ENCODE measurements at places on chromosomes 4 and X.

DNA sequence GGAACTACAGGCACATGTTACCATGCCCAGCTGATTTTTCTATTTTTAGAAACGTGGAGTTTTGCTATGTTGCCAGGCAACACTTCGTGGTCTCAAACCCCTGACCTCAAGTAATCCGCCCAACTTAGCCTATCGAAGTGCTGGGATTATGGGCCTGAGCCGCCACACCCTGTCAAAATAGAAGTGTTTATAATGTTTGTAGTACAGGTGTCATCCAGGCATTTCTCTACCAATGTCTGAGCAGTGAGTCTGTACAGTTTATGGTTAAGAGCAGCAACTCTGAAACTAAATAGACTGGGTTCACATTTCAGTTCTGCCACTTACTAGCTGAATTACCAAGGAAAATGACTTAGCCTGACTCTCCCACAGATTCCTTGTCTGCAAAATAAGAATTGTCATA is 460.4 kb upstream of the GALNT7 start:
- no peak for DNase-seq

- DNase-seq, result no peak
Measured at GRCh38 chr4:75919920-75920319, 17.7 kb upstream of the PPEF2 start.

GRCh38 chr4:143338313-143338712 is 1.6 kb downstream of the GAB1 start:
- DNase-seq, result no peak

DNA sequence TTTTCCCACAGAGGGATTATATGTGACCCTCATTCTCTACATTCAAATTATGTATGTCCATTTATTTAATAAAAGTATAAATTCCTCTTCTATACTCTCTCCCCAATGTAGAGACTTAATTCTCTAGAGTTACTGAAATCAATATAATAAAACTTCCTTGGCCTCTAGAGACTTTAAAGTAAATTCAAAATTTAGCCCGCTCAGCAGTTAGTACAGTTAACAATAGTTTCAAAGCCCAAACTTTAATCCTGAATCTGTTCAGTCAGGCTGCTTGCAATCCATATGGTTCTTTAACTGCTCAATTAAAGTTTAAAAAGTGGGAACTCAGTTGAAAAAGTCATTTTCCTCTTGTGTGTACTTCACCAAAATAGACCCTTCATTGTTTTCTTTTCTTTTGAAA is 2558.4 kb downstream of the ARAP2 start:
- no peak for DNase-seq

GRCh38 chr4:123055943-123056342 is 133.5 kb upstream of the NUDT6 start:
- DNase-seq, result no peak

DNA sequence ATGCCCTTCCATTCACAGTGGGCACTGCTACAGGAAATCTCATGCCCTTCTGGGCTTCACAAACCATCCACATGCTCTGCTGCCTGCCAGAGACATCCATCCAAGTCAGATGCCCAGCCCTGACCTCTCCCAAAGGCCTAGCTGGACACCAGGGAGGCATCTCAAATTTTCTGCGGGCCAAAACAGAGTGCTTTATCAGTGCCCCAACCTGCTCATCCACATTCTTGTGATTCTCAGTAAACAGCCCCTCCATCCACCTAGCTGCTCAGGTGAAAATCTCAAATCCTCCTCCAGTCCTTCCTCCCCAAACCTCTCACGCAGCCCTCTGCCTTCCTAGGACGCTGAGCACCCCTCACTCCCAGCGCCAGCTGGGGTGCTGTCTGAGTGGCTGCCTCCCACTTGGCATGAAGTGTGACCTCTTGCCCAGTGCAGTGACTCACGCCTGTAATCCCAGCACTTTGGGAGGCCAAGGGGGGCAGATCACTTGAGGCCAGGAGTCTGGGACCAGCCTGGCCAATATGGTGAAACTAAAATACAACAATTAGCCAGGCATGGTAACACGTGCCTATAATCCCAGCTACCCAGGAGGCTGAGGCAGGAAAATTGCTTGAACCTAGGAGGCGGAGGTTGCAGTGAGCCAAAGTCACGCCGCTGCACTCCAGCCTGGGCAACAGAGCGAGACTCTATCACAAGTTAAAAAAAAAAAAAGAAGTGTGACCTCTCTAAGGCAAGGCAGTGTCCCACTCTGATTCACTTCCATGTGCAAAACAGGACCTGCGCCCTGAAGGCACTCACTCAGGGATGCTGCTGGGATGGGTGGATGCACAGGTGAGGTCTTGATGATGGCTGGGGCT is 1.7 kb upstream of the AFAP1 start:
- DNase-seq, result peak; percentile 83

DNA sequence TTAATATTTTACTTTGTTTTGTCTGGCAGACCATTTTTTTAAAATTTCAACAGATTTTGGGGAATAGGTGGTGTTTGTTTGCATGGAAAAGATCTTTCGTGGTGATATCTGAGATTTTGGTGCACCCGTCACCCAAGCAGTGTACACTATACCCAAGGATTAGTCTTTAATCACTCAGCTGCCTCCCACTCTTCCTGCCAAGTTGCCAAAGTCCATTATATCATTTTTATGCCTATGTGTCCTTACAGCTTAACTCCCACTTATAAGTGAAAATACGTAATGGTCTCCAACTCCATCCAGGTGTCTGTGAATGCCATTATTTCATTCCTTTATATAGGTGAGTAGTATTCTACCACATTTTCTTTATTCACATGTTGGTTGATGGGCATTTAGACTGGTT is 281.7 kb upstream of the GK2 start:
- DNase-seq, result no peak

GRCh38 chr4:159506801-159507517 is 404.1 kb downstream of the RAPGEF2 start:
- DNase-seq, result no peak

- peak; percentile 77 for DNase-seq
Measured at GRCh38 chr4:144355811-144356757, 215.6 kb upstream of the GYPA start.

GRCh38 chr4:78659264-78659663 is 107.7 kb downstream of the ANXA3 start:
- no peak for DNase-seq

DNA sequence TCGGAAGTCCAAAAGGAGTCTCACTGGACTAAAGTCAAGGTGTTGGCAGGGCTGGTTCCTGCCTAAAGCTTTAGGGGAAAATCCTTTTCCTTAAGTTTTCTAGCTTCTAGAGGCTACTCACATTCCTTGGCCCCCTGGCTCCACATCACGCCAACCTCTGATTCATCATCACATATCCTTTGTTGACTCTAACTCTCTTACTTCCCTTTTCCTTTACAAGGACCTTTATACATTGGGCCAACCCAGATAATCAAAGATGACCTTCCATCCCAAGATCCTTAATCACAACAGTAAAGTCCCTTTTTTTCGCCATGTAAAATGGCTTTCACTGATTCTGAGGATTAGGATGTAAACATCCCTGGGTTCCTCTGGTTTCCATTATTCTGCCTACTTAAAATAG is 146.4 kb upstream of the DCAF8L1 start:
- DNase-seq, result no peak

- no peak for DNase-seq
Measured at GRCh38 chr4:95431678-95432077, 117.1 kb downstream of the UNC5C start.

GRCh38 chr4:25875281-25875745 is 12.5 kb upstream of the SEL1L3 start:
- DNase-seq, result no peak

- DNase-seq, result no peak
Measured at GRCh38 chr4:118682928-118683327, 2.3 kb upstream of the METTL14 start.

- no peak for DNase-seq
Measured at GRCh38 chr4:102281171-102281839, 64.0 kb downstream of the SLC39A8 start.

DNA sequence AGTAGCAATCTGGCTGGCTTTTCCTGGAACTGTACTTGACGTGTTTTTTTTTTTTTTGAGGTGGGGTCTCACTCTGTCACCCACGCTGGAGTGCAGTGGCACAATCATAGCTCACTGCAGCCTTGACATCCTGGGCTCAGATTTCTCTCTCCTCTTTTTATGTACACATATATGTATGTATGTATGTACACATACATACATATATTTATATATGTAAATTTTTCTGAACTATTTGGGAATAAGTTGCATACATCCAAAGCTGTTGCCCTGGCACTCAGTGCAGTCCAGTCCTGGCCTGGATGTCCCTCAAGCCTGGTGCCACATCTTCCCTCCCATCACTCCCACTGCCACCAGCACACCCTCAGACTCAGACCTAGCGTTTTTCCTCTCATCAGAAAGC is 89.0 kb upstream of the SHISA3 start:
- DNase-seq, result no peak

DNA sequence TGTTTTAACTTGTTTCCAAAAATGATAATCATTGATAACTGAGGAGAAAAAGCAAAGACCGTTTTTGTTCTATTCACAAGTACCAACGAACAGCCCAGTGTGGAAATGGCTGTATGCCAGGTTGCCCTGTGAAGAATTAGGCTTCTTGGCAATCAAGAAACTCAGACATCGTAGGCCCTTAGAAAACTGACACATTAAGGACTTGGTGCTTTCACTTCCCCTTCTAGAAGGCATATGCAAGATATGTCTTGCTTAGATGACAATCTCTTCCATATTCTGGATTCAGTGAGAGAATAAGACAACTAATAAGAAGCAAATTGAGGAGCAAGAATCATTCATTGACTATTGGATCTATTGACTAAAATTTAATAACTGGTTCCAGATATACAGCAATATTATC is 56.6 kb downstream of the ANAPC10 start:
- DNase-seq, result no peak

DNA sequence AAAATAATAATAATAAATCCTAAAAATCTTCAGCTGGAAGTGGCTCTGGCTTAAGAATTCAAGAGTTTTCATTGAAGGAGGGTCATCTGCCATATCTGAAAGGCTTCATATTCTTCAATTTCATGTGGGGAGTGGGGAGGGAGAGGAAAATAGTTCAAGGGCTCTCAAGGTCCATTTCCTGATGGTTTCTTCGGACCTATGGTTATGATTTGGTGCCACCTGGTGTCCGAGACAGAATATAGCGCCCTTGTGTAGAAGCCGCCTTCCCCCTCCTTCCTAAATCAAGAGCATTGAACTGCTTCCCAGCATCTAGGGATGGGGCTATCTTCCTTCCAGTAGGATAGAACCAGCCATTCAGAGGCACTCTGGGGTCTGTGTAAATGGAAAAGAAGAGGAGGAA is 34.3 kb downstream of the NLGN3 start:
- DNase-seq, result peak; percentile 2

DNA sequence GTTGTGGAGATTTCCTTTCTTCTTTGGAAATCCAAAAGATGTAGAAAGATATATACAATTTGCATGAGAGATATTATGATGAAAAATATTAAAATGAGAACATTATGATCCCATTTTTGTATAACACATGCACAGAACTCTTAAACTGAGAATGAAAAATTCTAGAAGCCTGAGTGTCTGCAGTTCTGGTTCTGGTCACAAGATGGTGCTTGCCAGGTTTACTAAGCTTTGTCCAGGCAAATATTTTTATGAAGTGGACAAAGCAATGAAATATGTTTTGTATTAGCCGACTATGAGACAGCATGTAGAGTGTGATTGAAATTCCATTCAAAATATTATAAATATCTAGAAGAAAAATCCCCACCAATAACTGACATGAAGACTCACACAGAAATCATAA is 2.2 kb downstream of the PWWP3B start:
- DNase-seq, result no peak

- no peak for DNase-seq
Measured at GRCh38 chr4:113823291-113823659, 61.7 kb upstream of the CAMK2D start.

GRCh38 chr4:40193016-40193571 is 3.7 kb upstream of the RHOH start:
- no peak for DNase-seq

GRCh38 chr4:128483816-128484215 is 196.2 kb upstream of the PGRMC2 start:
- DNase-seq, result no peak

DNA sequence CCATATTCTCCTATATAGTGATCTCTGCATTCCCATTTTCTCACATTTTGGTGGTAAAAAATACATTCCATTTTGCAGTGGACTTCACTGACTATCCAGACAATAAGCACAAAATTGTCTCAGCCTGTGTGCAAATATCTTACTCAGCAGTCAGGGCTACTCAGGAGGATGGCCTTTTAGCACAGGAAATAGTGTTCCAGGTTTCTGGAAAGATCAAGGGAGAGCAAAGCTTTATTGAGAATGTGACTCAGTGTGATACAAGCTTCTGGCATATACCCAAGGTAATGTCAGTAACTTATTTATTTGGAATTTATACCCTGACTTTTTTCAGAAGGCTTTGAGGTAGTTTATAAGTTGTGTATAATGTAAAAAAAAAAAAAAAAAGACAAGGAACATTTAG is 233.4 kb downstream of the TEX13A start:
- DNase-seq, result peak; percentile 19

- DNase-seq, result peak; percentile 57
Measured at GRCh38 chr4:124278477-124278876, 434.1 kb downstream of the ANKRD50 start.

- DNase-seq, result no peak
Measured at GRCh38 chrX:67780694-67781109, 236.9 kb downstream of the AR start.

- peak; percentile 51 for DNase-seq
Measured at GRCh38 chr4:133402616-133403015, 253.5 kb downstream of the PCDH10 start.

- no peak for DNase-seq
Measured at GRCh38 chr4:109559625-109559982, 442 bp upstream of the MCUB start.

GRCh38 chr4:4633431-4633830 is 91.6 kb upstream of the STX18 start:
- no peak for DNase-seq

GRCh38 chr4:123077330-123077729 is 154.9 kb upstream of the NUDT6 start:
- DNase-seq, result no peak

- no peak for DNase-seq
Measured at GRCh38 chr4:48153791-48154550, 19.9 kb upstream of the TXK start.

DNA sequence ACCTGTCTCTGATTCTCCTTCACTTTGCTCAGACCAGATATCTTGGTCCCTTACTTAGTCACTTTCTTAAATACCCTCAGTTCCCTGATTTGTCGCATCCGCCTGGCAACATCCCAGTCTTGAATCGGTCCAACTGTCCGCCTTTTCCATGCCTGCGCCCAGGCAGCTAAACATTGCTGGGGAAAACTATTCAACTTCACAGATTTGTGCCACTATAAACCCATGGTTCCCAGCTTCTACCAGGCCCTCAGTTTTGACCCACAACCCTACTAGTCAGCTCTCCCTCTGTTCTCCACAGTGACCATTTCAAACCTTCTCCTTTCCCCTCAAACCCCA is 451 bp upstream of the FGD1 start:
- no peak for DNase-seq

- DNase-seq, result no peak
Measured at GRCh38 chr4:31059753-31060522, 339.8 kb downstream of the PCDH7 start.

- peak; percentile 86 for DNase-seq
Measured at GRCh38 chrX:45824471-45824870, 623.8 kb upstream of the DIPK2B start.

GRCh38 chr4:138666366-138666765 is 349.2 kb upstream of the NOCT start:
- DNase-seq, result no peak

- DNase-seq, result no peak
Measured at GRCh38 chr4:54371173-54371572, 142.1 kb downstream of the PDGFRA start.

GRCh38 chr4:76991161-76991660 is 41.7 kb downstream of the SEPTIN11 start:
- no peak for DNase-seq

All from NCI-H226 (cell line).